ENCODE measurements at places on chromosomes 4 and X. TPM values are rescaled to one million over a fixed set of nuclear protein-coding genes. Genes with fewer than 3 reads are reported as not detected.

The IDUA gene
- 51.0 TPM for total RNA-seq

The FAM13A gene
- 8.5 TPM for total RNA-seq

The RCHY1 gene
- 23.0 TPM for total RNA-seq

The PCYT1B gene
- total RNA-seq = 0.05 TPM

The RNF212 gene
- total RNA-seq = 1.8 TPM

The CCSER1 gene
- total RNA-seq = 0.30 TPM

The RHOXF2B gene
- total RNA-seq = not detected

The GPRASP1 gene
- 0.77 TPM for total RNA-seq

The ARHGEF38 gene
- total RNA-seq = not detected

The MAGEA2B gene
- not detected for total RNA-seq

The CLIC2 gene
- total RNA-seq = 0.90 TPM

The SSX2B gene
- total RNA-seq = not detected

The NAP1L2 gene
- total RNA-seq = 2.5 TPM

The SPP1 gene
- total RNA-seq = 2.3 TPM

The FAM241A gene
- 2.4 TPM for total RNA-seq

The CXCL1 gene
- not detected for total RNA-seq

The MAP9 gene
- total RNA-seq = 7.0 TPM

The PTCHD1 gene
- total RNA-seq = not detected

The FGF16 gene
- not detected for total RNA-seq

The MAGEA3 gene
- not detected for total RNA-seq

The TCEAL9 gene
- total RNA-seq = 1.1 TPM

The ATP1B4 gene
- total RNA-seq = not detected

The BCLAF3 gene
- 14.1 TPM for total RNA-seq

The IRS4 gene
- total RNA-seq = not detected

The RRH gene
- total RNA-seq = not detected

The IL15 gene
- total RNA-seq = 0.54 TPM

The RASGEF1B gene
- total RNA-seq = 1.9 TPM

The PNMA5 gene
- total RNA-seq = not detected

The UGT8 gene
- total RNA-seq = 0.13 TPM

The CDX4 gene
- not detected for total RNA-seq

The CDKL2 gene
- 1.2 TPM for total RNA-seq

The ASB11 gene
- total RNA-seq = not detected

The HPSE gene
- total RNA-seq = 15.5 TPM

The SPARCL1 gene
- total RNA-seq = not detected

The IL2RG gene
- 265 TPM for total RNA-seq

The MAGEE1 gene
- 10.7 TPM for total RNA-seq

The ANAPC10 gene
- total RNA-seq = 31.2 TPM

The MAML3 gene
- total RNA-seq = 3.7 TPM

The BMP2K gene
- 13.6 TPM for total RNA-seq

The FAM47A gene
- not detected for total RNA-seq

The ZAR1 gene
- not detected for total RNA-seq

The AR gene
- 0.03 TPM for total RNA-seq

The FAM9B gene
- not detected for total RNA-seq

The FHDC1 gene
- total RNA-seq = 0.05 TPM

The PSAPL1 gene
- total RNA-seq = not detected

The UGT2B17 gene
- total RNA-seq = 0.27 TPM

The TLR1 gene
- total RNA-seq = 12.3 TPM

The COMMD8 gene
- 17.4 TPM for total RNA-seq

The MTTP gene
- not detected for total RNA-seq

The DMRTC1 gene
- not detected for total RNA-seq
